ENCODE measurements at places on chromosomes 16 and 17.

- DNase-seq, result no peak
These were observed 115.6 kb downstream of the GAS7 start for GRCh38 chr17:10082795-10083194.

DNA sequence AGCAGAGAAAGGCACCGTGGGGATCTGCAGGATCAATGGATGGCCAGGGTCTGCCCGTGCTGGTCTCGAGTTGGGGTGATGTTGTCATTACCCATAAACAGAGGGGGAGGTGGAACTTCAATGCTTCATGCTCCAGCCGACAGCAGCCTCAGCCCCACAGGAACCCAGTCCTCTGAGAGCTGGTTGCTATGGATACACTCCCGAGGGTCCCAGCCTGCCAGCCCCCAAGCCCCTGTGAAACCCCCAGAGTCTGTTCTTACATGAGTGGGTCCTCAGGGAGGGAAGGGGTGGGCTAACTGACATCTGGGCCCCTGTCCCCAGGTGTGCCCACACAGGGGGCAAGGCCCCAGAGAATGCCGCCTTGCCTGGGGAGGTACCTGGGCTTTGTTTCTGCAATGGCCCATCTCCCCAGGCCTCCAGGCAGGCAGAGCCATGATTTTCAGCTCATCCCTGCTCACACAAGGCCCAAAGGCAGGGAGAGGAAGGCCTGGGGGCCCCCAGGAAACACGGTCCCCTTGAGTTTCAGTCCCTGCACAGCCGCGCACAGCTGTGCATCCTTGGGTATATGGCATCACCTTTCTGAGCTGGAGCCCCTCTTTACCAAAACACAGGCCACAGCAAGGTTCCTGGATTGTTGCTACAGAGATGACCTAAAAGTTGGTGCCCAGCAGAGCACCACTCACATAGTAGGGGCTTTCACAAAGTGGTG, 223.7 kb downstream of the ZNF423 start:
- DNase-seq, result no peak

DNA sequence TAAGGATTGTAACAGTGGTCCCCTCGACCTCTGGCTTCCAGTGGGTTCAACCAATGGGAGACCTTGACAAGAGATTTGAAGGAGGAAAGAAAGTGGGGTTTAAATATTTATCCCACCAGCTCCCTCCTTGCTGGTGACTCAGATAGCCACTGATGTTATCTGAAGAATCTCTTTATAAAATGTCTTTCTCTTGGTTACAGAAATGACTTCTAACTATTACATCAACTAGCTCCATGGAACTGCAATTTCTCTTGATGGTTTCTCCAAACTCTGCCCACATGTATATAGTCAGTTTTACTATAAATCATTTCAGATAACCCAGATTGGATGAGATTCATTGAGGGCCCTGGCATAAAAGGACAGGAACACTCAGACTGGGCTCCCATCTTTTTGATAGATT, 920.2 kb upstream of the SOX9 start:
- no peak for DNase-seq

GRCh38 chr17:60535382-60536279, 9.6 kb upstream of the APPBP2 start:
- no peak for DNase-seq

- no peak for DNase-seq
These were observed 21.0 kb downstream of the SNN start for GRCh38 chr16:11689031-11689840.

DNA sequence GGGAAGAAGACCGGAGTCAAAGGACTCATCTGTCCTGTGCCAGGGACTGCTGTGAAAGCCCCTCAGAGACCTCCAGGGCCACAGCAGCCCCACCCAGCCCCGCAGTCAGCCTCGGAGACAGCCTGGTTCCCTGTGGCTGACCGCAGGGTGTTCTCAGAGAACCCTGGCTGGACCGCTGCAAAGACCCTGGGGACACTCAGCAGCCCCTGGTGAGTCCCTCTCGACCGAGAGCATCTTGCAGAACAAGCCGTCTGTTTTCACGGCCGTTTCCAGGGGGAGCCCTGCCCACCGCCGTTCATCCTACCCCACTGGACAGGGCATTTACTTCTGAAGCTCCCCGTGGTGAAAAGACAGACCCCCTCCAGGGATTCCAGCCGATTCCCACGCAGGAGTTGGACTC, 10.3 kb downstream of the UBALD1 start:
- DNase-seq, result no peak

DNA sequence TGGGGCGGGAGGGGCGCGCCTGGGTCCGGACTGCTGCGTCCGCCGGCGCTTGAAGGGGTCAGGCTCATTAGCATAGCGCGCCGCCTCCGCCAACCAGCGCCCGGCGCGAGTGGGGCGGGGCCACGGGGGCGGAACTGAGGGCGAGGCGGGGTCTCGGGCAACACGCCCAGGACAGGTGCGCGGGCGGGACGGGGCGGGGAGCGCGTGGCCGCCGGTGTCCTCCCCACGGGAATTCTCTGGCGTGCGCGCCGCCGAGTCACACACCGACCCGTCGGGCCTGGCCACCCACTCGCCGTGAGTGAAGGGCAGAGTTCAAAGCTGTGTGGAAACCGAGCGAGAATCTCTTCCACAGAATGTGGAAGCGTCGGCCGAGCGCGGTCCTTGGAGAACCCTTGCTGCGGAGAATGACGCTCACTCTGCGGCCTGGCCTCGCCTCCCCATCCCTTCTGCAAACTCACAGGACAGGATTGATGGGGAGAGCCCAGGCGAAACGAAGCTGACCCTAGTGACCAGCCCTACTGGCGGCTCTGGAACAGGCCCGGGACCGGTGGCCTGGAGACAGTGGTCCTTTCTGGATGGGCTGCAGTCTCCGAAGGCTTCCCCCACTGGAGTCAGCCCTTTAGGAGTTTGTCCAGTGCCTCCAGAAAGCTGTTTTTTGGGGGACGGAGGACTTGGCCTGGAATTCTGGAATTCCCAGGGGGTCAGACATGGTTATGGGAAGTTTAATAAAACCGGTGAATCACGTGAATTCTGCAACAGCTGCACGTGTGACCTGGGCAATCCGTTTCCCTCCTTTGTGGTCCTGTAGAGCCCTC, at the start of gene SNAI3:
SNAI3 (minus strand) TSS at position 69 of the 815 bp plus-strand sequence. CDS start 101 bp downstream, outside the sequence.
- DNase-seq, result peak; percentile 95

DNA sequence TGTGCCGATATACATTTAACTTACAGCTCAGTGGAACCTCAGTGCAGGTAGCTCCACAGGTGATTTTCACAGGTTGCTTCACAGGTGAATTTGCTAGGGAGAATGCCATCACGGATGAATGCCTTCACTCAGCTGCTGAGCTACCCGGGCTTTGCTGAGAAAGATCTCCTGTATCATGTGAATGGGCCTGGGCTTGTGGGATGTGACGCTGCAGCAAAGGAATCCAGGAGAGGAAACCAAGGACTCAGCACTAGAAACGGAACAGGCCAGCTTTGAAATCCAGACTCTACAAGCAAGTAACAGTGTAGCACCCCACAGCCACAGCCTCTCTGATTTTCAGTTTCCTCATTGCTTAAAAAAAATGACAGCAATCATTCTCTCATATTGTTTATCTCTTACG, 271.4 kb upstream of the MAF start:
- no peak for DNase-seq

- no peak for DNase-seq
These were observed 40.9 kb downstream of the USP10 start for GRCh38 chr16:84740596-84741116.

DNA sequence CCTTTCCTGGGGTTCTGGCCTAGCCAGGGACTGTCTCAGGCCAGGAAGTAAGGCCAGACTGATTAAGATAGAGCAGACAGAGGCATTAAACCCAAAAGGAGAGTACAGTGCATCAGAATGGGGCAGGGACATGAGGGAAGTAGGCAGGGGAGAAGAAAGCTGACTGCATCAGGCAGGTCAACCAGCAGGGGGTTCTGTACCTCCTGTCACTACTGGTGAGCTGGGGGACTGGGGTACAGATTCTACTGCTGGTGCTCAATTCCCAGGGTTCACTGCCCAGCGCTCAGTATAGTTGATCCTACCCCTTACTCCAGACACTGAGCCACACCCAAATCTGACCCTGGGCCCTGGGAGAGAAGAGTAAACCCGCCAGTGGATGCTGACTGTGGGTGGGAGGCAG, 12.9 kb upstream of the MTMR4 start:
- DNase-seq, result no peak

DNA sequence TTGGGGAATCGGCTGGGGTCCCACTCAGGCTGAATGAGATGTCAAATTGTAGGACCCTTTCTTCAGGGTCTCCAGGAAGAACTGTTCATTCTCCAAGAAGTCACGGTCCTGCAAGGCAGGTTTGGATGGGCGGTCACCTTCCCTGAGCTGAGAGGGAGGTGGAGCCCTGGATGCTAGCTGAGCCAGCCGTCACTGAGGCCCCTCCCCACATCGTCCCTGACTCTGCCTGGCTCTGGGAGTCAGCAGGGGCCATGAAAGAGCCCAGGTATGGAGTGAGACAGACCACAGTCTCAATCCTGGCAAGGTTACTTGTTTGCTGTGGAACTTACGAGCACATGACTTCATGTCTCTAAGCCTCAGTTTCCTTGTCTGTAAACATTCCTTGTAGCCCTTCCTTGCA, 6.0 kb upstream of the MRPL38 start:
- DNase-seq, result no peak

- DNase-seq, result no peak
These were observed 241.7 kb downstream of the SEC14L1 start for GRCh38 chr17:77382356-77382911.

DNA sequence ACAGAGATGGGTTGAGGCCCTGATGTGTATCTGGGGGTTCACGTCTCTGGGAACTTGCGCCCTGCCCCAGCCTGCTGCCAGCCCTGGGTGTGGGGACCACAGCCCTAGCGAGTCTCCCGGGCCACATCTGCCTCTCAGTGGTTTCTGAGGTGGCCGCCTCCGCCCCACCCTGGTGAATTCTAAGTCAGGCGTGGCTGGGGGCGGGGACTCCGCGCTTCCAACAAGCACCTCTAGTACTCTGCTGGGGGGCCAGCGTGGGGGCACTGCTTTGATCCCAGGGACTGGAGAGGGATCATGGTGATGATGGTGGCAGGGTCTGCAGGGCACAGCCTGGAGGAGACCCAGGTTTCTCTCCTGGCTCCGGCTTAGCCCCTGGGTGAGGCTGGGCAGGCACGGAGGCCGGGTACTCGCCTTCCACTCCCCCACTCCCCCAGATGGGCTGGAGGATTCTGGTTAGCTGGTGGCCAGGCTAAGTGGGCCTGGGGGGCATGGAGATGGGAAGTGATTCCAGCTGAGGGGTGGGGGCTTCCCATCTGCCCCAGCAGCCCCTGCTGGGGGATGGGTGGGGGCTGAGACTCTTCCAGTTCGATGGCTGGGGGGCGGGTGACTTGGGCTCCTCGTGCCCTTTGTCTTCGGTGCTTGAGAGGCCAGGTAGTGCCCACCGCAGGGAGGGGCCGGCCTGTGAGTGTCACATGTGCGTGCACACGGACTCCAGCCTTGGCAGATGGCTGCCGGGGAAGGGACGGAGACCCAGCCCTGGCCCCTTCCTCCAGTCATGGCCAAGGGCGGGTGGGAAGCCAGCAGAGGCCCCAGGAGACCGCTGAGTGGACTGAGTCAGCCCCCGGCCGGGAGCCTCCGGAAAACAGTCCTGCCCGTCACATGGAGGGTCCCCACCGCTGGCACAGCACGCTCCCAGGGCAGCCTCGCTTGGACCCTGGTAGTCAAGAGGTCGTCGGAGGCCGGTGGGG, 3.9 kb downstream of the GLIS2 start:
- peak; percentile 59 for DNase-seq

- no peak for DNase-seq
These were observed 179.1 kb upstream of the CACNG5 start for GRCh38 chr17:66655861-66656260.

DNA sequence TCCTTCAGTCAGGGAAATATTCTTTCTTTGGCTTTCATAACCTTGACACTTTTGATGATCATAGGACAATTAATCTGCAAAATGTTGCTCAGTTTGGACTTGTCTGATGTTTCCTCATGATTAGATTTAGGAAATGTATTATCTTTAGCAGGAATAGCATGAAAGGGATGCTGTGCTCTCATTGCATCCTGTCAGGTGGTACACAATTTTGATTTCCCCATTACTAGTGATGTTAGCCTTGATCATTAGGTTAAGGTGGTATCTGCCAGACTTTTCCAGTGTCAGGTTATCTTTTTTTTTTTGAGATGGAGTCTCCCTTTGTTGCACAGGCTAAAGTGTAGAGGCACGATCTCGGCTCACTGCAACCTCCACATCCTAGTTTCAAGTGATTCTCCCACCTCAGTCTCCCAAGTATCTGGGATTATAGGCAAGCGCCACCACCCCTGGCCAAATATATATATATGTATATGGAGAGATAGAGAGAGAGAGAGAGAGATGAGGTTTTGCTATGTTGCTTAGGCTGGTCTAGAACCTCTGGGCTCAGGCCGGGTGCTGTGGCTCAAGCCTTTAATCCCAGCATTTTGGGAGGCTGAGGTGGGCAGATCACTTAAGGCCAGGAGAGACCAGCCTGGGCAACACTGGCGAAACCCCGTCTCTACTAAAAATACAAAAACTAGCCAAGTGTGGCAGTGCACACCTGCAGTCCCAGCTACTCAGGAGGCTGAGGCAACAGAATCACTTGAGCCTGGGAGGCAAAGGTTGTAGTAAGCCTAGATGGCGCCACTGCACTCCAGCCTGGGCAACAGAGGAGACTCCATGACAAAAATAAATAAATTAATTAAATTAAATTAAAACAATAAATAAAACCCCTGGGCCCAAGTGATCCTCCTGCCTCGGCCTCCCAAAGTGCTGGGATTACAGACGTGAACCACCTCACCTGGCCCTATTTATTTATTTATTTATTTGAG, 15.8 kb upstream of the CAVIN1 start:
- peak; percentile 61 for DNase-seq

GRCh38 chr17:61159221-61159814, 240.3 kb upstream of the TBX2 start:
- DNase-seq, result no peak

- peak; percentile 63 for DNase-seq
These were observed 460 bp upstream of the SLC13A2 start for GRCh38 chr17:28472871-28473497.

- no peak for DNase-seq
These were observed 8.3 kb downstream of the FHOD1 start for GRCh38 chr16:67238806-67239470.

GRCh38 chr16:19127205-19127604, 13.4 kb downstream of the ITPRIPL2 start:
- DNase-seq, result no peak

DNA sequence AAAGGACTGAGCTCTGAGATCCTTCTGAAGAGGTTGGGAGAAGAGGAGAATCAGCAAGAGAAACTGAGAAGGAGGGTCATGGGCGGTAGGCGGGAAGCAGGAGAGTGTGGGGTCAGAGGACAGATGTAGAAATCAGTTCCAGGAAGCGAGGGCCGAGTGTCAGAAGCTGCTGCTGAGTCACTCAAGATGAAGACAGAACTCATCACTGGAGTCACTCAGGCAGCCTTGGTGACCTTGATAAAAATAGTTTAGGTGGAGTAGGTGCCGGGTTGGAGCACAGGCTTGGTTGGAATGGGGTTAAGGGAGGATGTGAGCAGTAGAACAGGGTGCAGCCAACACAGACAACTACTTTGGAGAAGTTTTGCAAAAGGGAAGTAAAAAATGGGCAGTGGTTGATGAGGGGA, 6.1 kb upstream of the ITGAM start:
- DNase-seq, result no peak

- DNase-seq, result no peak
These were observed 1.5 kb downstream of the TNRC6C start for GRCh38 chr17:77959926-77960521.
